ENCODE measurements at places on chromosomes 16 and 17.

DNA sequence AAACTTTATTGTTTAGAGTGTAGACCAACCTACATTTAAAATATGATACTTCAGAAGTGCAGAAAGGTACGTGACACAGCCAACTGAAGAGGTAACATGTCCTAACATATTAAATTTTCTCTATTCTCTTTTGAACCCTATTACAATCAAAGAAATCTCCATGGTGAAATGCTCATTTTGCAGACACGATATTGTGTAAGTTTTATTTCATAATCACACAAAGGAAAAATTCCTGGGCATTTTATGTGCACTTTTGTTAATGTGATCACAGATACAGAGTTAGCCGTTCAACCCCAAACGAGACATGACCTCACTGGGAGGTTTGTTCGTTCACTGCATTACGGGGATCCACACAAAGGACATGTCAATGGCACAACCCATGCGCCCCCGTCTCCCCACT lies 21.8 kb downstream of the KCNJ16 start:
- no peak for DNase-seq
- H3K4me1 ChIP-seq: peaks cover 2% of the 10 kb centered on the region
- H3K27me3 ChIP-seq: no peaks in the 10 kb centered on the region
- no peak overlapping the region for H3K4me3 ChIP-seq
- no peak overlapping the region for H3K27ac ChIP-seq

DNA sequence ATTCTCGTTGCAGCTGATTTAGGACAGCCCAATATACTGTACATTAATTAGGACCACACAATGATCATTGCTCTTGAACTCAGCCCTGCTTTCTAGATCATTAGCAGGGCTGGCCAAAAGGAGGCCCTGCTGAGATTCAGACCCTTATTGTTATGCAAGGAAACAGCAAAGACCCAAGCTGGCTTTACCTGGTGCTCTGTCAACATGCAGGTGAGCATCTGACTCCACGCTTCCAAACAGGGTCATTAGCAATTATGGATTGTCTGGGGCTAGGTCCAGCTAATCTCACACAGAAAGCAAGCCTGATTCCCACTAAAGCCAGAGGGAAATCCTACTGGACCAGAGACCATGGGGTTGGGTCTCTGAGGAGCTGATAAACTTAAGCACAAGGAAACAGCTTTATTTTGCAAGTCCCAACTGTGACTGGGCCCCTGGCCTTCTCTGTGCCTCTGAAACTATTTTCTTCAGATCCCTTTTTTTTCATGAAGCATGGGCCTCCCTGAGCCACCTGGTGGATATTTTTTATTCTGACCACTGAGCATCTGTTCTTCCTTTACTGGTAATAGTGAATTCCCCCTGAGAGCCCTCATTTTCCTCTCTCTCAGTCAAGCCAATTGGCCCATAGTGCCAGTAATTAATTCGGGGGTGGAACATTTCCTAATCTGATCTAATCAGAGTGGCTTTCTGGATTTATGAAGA lies 236.1 kb downstream of the GRIN2A start:
- no peaks in the 10 kb centered on the region for H3K36me3 ChIP-seq
- H3K4me3 ChIP-seq: no peak overlapping the region
- H3K27me3 ChIP-seq: no peaks in the 10 kb centered on the region
- no peaks in the 10 kb centered on the region for H3K4me1 ChIP-seq
- peak; percentile 12 for DNase-seq
- no peak overlapping the region for H3K27ac ChIP-seq

- DNase-seq: peak; percentile 87
- no peak overlapping the region for H3K4me3 ChIP-seq
- peaks cover 11% of the 10 kb centered on the region for H3K4me1 ChIP-seq
- no peaks in the 10 kb centered on the region for H3K27me3 ChIP-seq
- no peak overlapping the region for H3K27ac ChIP-seq
Observed at GRCh38 chr16:51383909-51384308, 232.8 kb upstream of the SALL1 start.

- no peak overlapping the region for H3K27ac ChIP-seq
- no peaks in the 10 kb centered on the region for H3K27me3 ChIP-seq
- no peak for DNase-seq
- H3K4me3 ChIP-seq: no peak overlapping the region
Observed at GRCh38 chr17:37162800-37163199, 213.0 kb upstream of the C17orf78 start.

DNA sequence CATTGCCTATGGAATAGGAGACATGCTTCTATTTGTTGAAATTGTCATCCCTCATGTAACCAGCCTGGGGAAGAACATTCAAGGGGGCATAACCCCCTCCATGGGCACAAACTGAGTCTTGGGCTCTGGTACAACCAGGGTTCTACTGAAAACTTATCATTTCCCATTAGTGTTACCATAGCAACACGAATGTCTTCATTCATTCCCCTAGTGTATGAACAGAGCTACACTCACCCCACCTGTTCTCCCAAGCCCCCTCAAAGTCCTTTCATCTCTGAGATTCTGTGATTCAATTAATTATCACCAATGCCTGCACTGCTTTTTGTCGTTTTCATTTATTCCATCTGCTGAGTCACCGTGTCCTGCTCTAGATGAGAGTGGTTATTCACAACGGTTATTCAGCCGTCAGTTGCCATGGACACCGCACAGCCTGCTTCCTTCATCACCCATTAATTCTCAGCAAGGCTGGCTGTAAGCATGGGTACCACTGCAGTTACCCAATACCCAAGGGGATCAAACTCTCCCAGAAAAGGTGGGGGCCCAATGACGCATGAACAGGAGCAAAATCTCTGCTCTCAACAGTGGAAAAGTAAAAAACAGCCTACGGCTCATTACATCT lies 1.6 kb upstream of the GAST start:
- H3K36me3 ChIP-seq: no peaks in the 10 kb centered on the region
- H3K27ac ChIP-seq: no peak overlapping the region
- no peak overlapping the region for H3K4me3 ChIP-seq
